GM12864 (cell line): ENCODE measurements at places on chromosomes 2 and 18.

GRCh38 chr2:112483042-112483473 is 1.1 kb downstream of the TTL start:
- DNase-seq: no peak

DNA sequence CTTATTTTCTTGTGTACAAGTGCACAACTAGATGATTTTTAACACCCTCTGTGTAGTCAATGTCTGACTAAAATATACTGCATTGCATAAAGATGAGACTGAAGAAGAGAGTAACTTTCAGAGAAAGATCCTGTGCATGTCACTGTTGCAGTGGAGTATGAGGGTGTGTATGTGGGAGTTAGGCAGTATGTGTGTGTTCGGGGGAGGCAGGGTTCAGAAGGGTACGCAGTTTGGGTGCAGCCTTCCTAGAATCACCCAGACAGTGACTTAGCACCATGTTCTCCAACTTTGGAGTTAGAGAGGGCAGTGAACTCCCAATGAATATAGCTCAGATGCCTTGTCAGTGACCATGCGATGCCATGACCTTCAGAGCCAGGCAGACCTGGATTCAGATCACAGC is 84.6 kb downstream of the LRATD1 start:
- no peak for DNase-seq

DNA sequence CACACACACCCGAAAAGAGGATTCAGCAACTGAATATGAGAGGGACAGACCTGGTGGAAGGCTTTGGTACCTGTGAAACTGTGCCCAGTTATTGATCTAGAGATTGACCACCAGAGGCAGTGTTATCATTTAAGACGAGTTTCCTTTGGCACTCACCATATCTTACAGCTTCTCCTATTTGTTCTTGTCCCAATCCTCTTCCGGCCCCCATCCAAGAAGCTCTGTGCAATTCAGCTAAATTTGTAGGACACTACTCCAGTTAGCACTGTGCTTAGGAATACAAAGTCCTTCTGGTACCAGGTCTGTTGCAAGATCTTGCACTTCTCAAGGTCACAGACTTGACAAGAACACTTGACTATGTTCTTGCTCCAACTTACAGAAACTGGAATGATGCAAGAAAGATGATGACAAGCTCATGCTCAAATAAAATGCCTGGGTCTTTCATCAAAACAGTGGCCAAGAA is 177.7 kb downstream of the TMEM247 start:
- no peak for DNase-seq

- DNase-seq: no peak
Observed at GRCh38 chr2:31060397-31060796, 77.8 kb downstream of the GALNT14 start.

DNA sequence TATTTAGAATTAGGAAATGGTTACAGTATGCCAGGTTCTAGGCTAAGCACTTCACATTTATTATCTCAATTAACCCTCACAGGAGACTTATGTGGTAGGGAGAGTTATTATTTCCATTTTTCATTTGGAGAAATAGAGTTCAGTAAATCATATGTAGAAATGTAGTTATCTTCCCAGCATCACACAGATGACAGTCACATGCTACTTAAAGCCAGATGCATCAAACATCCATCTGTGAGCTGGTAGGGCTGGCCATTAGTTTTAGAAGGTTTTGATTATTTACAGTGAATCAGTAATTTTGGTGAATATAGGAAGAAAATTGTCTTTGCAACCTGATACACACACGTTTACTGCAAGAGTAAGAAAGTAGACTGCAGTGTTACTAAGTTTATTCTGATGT is 97.9 kb downstream of the RIT2 start:
- DNase-seq: no peak

GRCh38 chr2:47237375-47238334 is 82.5 kb upstream of the STPG4 start:
- DNase-seq: no peak

- no peak for DNase-seq
Observed at GRCh38 chr2:85684806-85685205, 9.4 kb upstream of the GNLY start.

GRCh38 chr2:235055891-235056516 is 104.2 kb downstream of the SH3BP4 start:
- no peak for DNase-seq
